Dorsolateral prefrontal cortex (tissue), 122 donors: ENCODE measurements at places on chromosomes 5 and 9.

- DNase-seq: no peak
Observed at GRCh38 chr5:96683392-96683791, 21.2 kb downstream of the CAST start.

- DNase-seq: no peak
Observed at GRCh38 chr9:111762556-111762955, 32.2 kb downstream of the SHOC1 start.

GRCh38 chr5:168752416-168753190 lies 173.4 kb upstream of the PANK3 start:
- no peak for DNase-seq

- DNase-seq: no peak
Observed at GRCh38 chr9:137397675-137398423, 25.1 kb downstream of the EXD3 start.

GRCh38 chr9:13975611-13976290 lies 338.2 kb downstream of the NFIB start:
- DNase-seq: no peak

DNA sequence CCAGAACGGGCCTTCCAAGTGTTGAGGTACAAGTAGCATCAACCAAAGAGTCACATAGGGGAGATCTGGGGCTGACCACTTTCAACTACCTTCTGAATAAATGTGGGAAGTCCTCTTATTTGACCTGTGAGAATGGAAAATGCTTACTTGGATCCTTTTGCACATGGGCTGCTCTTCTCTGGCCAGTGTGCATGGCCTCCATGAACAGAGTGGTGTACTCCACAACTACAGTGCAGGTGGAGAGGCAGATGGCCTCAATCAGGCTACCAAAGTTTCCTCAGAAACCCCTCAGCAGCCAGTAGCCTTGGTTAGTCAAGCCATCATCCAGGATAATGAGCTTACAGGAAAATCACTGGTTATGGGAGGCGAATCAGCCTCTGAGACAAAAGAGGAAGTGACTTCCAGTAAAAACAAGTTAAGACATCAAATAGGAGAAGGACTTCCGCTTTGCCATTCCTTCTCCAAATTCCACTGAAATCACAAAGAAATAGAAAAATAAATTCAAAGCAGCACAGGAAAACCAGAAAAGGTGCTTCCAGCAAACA lies 18.3 kb upstream of the FCHO2 start:
- DNase-seq: no peak

DNA sequence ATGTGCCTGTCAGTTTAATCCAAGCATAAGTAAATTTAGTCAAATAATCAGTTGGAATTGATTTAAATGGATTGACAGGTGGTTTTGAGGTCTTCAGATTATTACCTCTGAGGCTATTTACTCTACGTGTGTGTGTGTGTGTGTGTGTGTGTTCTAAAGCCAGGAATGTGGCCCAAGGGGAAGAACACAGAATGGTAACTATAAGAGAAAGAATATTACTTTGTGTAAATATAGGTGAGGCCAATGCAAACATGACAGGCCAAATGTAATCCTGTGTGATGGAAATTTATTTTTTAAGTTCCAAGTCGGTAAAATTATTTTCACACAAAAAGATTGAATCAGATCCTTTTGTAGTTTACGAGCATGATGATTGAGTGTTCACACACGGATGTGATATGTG lies 390.0 kb downstream of the PLK2 start:
- no peak for DNase-seq
